T-helper 2 cell (primary cell): ENCODE measurements at places on chromosomes 13 and 19.

DNA sequence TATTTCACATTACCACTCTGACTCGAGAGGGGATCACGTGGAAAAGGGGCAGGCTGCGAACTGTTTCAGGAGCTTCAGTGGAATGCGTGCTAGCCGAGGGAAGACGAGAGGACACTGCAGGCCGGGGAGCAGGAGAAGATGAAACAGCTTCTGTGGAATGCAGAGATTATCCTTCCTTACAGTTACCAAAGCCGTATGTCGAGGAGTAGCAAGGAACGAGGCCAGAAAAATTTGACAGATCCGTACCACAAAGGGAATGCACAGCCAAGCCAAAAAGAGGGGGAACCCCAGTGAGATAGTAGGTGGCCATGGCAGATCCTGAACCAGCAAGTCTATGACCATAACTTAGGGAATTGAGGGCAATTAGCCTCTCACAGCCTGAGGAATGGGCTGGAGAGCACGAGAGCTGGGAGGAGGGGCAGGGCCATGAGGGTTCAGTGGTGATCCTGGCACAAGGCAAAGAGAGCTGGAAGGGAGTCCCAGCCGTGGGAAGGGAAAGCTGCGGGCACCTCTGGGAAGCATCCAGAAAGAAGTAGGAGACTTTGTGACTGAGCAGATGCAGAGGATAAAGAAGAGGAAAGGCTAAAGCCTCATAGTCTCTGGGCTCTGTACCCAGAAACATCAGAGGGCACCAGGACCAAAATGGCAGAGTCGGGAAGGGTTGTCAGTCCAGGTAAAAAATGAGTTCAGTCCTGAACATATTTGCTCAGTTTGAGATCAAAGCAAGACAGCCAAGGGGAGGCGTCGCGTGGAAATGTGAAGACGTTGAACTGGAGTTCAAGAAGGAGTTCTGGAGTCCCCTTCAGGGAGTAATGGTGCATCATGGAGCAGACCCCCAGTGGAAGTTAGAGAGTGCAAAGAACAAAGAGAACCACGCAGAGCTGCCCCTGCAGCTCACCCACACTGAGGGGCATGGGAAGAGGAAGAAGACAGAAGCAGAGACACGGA is 5.1 kb downstream of the COL4A1 start:
- no peak for DNase-seq

DNA sequence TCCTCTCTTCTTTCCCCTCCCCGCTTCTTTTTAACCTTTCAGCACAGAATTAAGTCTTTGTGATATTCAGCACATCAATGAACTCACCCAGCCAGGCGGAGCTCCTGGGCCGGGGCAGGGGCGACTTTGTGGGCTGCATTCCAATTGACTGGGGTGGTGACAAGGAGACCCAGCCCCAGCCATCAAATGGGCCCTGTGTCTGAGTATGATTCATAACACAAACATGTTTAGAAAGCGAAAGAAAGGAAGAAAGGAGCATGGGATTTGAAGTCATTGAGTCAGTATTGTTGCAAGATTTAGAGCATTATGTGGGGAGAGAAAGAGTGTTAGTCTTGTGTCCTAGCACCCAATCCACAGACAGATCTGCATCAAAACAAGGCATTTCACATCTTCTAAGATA is 185.3 kb downstream of the LHFPL6 start:
- DNase-seq: no peak

DNA sequence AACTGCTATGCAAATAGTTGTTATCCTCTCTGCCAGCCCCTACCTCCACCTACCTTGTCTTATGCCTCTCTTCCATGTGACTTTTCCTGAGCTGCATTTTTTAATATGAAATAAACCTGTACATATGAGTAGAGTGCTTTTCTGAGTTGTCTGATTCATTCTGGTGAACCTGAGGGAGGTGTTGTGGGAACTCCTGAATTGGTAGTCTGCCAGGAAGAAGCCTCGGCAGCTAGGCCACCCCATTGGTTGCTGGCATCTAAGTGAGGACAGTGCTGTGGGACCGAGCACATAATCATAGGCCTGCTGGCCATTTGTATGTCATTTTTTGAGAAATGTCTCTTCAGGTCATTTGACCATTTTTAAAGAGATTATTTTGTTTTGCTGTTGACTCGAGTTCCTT is 1146.8 kb downstream of the UQCRFS1 start:
- DNase-seq: no peak

GRCh38 chr19:18282788-18283141 is 1.3 kb upstream of the JUND start:
- DNase-seq: no peak

DNA sequence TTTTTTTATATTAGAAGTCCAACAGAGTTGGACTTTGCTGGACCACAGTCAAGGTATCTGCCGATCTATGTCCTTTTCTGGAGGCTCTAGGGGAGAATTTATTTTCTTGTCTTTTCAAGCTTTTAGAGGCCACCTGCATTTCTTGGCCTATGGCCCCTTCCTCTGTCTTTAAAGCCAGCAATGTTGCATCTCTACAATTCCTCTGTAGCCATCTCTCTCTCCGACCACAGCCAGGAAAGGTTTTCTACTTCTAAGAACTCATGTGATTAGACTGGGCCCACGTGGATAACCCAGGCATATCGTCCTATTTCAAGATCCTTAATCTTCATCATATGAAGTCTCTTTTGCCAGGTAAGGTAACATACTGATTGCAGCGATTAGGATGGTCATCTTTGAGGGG is 43.5 kb upstream of the RGCC start:
- no peak for DNase-seq

DNA sequence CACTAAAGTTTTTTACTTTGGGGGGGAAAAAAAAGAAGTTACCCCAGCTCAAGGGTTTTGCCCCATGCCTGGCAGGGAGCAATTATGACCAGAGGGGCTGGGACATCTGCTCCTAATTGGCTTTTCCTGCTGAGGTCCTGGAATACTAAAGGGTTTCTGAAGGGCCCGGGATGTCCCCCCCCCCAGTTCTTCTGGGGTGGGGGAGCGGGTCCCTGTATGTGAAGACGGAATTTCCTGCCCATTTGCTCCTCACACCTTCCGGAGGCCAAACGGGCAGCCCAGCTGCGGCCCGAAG is 1.1 kb upstream of the DLL3 start:
- no peak for DNase-seq

DNA sequence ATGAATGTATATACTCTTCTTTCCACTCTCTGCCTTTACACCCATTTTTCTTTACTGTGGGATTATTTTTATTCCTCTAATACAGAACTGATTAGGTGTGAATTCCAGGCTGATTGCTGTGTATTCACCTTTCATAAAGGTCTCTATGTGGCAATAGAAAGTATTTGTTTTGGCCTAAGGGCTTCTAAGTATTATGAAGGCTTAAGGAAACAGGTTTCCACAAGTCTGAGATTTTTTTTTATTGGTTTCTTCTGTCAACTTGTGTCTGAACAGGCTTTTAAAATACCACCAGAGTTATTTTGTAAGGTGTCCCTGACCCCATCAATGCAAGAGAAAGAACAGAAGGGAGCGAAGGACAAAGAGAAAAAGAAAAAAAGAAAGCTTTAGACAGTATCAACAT is 1102.0 kb upstream of the SPRY2 start:
- DNase-seq: no peak

DNA sequence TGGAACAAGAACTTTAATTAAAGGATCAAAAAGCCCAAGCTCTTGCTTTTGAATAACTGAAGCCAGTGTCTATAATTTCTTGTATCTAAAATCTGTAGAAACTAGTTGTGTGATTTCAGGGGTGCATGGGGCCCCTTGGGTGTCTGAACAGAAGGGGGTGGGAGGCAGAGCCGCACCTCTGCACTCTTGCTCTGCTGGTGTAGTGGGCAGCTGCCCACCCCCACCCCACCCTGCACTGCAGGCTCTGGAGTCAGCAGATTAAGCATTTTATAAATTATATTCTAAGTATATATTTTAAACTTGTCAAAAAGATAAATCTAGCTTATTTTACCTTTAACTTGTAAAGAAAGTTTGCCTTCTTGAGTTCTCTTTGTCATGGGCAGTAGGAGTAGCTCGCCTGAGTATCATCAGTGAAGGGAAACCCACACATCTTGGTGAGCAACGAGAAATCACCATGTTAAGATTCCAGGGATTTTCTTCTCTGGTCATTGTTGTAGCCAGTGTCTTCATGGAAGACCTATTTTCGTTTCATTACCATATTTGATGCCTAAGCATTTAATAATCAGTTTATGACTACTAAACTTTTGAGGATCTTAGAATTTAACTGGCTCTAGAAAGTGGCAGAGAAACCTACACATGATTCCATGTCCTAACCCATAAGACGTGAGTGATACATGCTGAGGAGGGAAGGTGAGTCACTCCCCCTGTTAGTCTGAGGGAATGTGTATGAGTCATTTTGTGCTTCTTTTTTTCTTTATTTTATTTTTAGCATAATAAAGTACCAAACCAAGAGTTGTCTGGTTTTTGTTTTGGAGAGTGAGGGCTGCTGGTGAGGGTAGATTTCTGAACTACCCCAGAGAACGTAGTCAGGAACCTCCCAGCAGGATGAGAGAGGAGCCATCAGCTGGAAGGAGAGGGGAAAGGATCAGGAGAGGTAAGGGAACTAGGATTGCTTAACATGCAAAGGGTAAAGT is 7.7 kb downstream of the UBE2L5 start:
- no peak for DNase-seq

DNA sequence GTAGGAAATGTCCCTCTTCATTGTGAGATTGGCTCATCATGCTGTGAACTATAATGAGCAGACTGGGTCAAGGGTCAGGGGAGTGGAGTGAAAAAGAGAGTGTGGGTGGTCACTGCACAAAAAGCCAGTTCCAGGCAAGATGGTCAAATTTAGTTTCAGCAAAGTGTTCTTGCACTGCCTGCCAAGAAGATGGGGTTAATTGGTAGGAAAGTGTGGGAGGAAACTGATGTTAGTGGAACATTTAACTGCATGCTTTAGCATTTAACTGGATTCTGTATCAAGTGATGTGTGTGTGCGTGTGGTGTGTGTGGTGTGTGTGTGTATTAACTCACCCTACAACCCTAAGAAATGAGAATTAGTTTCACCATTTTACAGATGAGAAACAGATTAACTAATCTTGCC is 131.6 kb downstream of the COG6 start:
- no peak for DNase-seq

DNA sequence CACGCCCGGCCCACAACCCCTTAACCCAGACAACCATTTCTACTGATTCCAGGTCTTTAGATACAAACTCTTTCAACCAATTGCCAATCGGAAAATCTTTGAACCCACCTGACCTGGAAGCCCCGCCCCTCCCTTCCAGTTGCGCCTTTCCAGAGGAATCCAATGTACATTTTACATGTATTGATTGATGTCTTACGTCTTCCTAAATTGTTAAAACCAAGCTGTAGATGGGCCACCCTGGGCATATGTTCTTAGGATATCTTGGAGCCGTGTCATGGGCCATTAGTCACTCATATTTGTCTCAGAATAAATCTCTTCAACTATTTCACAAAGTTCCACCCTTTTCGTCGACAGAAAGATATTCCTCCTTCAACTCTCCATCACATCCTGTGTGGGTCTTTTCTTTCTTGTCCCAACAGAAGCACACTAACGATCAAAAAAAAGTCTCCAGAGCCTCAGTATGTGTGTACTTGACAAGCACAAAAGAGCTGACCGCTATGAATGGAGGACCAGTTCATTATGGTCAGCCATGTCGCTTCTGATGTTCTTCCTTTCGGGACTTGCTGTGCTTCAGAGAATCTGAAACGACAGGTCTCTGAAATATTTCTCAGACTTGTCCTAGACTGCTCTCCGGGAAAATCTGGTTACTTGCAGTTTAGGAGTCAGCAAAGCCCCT is 601 bp upstream of the ZNF749 start:
- DNase-seq: no peak

GRCh38 chr19:19591133-19591825 is 27.2 kb downstream of the PBX4 start:
- DNase-seq: peak; percentile 51

DNA sequence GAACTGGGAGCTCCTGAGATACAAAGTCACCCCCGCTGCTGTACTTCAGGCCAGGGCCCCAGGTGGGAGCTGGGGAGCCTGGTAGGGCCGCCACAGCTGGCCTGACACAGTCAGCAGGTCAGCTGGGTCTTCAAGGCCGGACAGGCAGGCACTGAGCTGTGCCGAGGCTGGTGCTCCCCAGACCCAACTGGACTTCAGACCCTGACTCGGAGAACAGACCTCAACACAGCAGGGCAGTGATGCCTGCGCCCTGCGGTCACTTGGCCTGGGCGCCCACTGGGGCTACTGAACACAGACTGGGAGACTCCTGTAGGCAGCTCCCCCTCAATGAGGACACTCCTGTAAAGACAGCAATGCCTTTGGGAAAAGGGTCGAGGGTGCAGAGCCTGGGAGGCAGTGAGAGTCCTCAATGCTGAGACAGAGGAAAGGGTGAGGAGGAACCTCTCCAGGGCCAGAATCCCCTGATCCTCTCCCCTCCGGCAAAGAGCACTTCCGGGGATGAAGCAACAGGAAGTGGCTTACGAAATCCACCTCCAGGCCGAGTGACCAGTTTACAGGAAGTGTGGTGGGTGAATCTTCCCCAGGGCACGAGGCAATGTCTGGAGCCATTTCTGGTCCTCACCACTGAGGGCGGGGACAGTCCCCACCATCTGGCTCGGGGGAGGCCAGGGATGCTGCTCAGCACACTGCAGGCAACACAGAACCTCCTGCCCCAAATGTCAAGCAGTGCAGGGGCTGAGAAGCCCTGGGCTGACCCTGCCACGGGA is 40.8 kb upstream of the ISYNA1 start:
- no peak for DNase-seq

DNA sequence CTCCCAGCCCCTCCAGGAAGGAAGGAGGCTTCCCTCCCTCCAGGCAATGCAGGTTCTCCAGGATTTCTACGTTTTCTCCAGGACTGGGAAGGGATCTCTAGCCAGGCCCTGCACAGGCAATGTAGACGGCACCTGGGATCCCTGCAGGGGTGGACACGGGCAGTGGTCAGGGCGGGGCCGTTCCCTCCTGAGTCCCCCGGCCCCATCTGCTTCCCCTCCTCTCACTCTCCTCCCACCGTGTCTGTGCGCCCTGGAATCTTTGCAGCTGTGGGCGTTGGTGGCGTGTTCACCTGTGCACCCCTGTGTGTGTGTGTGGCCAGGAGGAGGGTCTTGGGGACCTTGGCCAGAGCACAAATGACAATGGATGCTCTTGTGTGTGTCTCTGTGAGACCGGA is 10.0 kb downstream of the NRTN start:
- no peak for DNase-seq

DNA sequence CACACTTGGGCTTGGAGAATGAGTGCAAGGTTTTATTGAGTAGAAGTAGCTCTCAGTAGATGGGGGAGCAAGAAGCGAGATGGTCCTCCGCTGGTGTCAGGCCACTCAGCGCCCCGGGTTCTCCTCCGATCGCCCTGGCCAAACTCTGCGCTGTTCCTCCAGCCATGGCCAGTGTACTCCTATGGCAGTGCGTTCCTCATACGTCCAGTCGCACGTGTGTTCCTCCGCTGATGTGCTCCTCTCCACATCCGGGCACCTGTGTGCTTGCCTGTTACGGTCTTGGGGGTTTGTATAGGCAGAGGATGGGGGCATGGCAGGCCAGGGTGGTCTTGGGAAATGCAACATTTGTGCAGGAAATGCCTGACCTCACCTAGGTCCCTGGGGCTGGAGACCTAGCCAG is 1899.4 kb downstream of the PCDH9 start:
- DNase-seq: no peak
